ENCODE measurements at places on chromosomes 3 and 15.

GRCh38 chr3:177089110-177089509 lies 108.2 kb downstream of the TBL1XR1 start:
- DNase-seq, result no peak

DNA sequence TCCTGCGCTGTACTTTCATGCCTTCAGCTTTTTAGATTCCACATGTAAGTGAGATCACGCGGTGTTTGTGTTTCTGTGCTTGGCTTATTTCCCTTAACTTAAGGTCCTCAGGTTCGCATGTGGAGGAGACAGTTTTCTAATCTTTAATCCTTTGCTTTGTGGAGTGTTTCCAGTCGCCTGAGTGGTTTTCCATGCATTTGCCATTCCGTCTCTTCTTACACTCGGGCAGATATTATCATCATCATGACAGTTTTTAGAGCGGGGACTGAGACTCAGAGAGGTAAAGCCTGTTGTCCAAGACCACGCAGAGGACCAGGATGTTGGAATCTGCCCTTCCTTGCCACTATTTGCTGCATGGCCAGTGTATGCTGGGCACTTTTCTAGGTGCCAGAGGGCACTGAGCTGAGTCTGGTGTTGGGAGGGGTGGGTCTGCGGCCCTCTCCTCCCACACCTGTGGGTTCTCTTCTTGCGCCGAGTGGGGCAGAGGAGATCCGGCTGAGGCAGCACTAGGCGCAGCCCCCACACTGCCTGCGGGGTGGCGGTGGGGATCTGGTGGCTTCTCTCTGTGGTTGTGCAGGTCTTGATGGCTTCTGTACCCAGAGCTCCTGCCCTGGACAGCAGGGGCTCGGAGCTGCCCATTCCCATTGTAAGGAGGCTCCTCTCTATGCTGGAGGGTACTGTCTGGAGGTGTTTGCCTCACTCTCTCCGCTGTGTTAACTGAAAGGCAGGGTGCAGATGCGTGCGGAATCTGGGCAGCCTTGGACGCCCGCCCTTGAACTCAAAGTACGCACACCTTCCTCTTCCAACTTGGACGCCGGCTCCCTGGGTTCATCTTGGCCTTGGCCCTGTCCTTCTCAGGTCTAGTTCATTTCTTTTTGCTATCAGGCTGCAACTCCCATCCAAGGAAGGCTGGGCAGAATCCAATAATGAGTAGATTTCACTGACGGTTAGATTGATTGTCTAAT lies 156.0 kb upstream of the RGMA start:
- no peak for DNase-seq

- DNase-seq, result no peak
Observed at GRCh38 chr15:64836023-64836536, 5.6 kb upstream of the PLEKHO2 start.

- no peak for DNase-seq
Observed at GRCh38 chr15:78061963-78062427, 15.5 kb downstream of the TBC1D2B start.

GRCh38 chr15:57922776-57923175 lies 142.7 kb downstream of the ALDH1A2 start:
- DNase-seq, result no peak

DNA sequence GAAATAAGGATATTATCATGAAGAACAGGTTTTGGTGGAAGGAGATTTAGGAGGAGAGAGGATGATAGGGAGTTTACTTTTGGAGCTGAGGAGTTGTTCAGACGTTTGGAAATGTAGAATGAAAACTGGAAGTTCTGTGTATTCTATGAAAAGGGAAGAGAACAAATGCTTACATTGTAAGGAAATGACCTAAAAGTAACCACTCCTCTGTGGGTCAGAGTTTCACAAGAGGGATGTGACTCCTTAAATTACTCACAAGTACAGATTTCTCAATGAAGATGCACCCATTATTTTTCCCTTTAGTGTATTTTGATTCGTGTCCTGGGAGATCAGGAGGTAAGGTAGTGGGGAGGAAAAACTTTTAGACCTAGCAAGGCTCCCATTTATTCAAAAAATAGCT lies 4.0 kb downstream of the RNF13 start:
- DNase-seq, result no peak

DNA sequence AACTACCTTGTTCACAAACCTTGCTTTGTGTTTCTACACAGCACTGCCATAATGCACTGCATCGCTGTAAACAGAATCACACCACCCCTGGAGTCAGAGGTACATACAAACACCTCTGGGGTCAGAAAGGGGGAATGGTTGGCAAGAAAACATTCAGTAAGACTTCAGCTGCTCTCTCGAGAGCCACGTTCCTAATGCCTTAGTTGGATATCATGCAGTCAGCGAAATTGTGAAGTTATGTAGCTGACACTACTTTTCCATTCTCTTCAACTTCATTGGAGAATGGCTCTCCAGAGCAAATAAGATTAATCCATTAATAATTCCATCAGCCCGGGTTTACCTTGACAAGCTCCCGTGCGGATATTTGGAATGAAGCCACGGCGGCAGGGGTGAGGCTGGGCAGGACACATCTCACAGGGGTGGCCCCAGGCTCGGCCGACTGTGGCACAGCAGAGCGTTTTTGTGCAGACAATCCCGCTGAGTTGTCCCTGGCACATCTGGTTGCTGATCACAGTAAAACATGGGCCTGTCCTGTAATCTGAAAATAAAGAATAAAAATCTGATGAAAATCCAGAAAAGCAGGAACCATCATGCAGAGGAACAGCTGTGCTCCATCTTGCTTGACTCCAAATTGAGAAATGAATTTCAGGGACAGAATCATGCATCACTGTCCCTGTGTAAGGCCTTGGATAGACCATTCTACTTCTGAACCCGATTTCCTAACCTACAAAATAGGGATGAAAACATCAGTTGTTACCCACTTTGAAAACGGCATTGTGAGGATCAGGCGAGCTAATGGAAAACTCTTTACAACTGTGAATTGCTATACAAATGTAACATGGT lies 108.0 kb downstream of the FBN1 start:
- DNase-seq, result no peak

DNA sequence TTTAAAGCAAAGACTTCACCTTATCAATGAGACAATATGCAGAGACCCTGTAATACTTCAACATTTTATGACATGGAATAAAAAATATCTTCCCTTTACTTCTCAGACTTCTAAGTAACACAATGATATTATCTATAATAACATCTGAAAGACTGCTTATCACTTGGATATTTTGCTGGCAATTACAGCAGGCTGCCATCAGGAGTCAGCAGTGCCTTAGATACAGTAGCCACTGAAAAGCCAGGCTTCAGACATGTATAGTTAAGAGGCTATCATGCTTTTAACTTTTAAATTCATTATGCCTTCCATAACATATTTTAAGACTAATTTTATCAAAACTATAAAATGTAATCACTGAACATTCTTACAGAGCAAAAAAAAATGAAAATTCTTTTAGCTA lies 227.5 kb downstream of the NEK10 start:
- no peak for DNase-seq

DNA sequence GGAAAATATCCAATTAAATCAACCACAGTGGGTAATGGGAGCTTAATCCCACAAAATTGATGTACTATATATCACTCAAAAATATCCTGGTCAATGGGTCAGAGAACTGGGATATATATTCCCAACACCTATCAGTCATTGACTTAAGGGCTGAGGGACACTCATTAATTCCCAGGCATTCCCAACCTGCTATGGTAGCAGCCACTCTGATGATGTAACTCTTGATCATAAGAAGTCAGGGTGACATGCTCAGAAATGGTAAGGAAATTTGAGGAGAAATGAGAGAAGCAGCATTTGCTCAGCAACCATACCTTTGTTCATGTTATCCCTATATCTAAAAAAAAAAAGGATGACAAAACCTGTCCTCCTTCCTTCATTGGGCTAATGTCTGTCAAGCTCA lies 3.1 kb upstream of the PLOD2 start:
- DNase-seq, result no peak

- peak; percentile 50 for DNase-seq
Observed at GRCh38 chr15:81548365-81549130, 174.5 kb upstream of the TMC3 start.

DNA sequence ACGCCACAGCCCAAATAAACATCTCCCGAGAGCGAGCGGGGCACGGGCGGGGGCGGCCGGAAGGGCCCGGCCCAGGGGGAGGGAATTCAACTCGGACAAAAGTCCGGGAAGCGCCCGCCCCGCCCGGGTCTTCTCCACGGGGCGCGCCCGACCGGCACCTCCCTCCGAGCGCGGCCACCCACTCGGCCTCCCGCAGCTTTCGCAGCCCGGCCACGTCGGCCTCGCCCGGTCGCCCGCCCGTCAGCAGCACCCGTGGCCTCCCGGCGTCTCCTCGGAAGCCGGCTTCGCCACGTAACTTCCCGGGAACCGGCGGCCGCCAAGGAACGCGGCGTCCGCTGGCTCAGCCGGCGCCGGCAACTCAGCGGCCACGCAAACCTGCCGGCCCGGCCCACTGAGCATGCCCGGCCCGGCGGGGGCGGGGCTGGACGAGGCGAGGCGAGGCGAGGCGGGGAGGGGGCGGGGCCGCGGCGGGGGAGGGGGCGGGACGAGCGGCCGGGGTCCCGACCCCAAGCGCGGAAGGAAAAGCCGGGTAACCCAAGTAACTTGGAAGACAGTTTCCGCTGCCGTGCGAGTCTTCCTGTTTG lies at the start of gene TJP1:
Gene TJP1 (minus strand): TSS at position 369 of the 584 bp plus-strand sequence. CDS start 440 bp downstream, outside the sequence.
- peak; percentile 27 for DNase-seq

DNA sequence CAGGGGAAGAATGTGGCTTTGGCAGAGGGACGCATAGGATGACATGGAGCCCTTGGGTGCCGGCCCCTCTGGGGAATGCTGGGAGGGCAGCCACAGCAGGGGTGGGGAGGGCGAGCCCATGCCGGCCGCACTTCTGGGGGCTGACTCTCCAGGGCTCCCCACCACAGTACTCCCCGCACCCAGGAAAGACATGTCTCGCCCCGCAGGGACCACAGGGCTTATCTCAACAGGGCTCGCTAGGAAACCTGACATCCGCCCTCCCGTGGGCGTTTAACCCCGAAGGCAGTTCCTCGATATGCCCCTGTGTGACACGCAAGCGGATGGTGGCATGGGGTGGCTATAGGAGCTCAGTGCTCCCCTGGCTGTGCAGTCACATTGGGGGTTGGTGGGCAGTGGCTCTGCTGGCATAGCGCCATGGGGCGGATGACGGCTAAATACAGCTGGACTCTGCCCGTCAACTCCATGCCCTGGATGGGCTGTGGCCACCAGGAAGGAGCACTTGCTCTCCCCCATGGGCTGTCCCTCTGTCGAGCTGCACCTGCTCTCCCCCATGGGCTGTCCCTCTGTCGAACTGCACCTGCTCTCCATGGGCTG lies 141.4 kb downstream of the ADAMTS17 start:
- DNase-seq, result no peak

GRCh38 chr15:51281368-51281967 lies 56.9 kb downstream of the CYP19A1 start:
- DNase-seq, result peak; percentile 3

DNA sequence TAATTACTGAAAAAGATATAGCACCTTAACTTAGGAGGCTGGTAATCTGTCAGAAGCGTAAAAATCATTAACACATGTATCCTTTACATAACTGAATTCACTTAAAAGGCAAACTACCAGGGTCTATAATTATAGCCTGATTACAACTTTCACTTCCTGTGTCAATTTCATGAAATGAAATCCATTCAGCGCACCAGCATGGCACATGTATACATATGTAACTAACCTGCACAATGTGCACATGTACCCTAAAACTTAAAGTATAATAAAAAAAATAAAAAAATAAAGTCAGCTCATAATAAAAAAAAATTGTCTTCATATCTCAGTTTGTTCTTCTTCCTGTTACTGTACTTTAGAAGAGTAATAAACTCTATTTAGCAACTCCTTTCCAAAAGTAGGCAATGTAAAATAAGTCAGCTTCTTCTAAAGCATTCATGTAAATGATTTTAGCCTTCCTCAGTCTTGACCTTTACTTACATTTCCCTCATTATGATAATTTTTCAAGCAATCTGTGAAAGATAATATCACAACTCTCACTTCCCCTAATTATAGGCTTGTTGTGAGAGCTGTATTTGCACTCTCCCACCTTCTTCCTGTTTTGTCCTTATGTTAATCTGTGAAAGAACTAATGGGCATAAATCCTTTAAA lies 50.1 kb downstream of the KBTBD8 start:
- DNase-seq, result no peak
